Testis (tissue), 5 donors: ENCODE measurements at places on chromosomes 5 and 9.

DNA sequence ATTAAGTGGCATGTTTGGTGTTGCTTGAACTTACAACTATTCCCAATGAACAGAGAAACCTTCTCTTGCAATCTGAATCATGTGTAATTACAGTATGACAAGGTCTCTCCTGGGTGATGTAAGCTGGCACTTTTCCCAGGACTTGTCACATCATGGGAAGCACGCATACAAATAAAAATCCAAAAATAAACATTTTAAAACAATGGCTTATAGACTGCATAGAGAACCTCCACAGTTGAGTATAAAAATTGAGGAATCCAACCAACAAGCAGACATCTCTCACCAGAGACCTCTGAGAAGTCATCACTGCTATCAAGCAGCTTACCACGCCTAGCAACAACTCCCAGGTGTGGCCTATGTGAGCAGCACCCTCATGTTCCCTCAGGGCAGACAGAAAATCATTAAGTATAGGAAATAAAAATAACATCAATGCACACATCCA, 3.9 kb downstream of the MLLT3 start:
- DNase-seq: no peak

DNA sequence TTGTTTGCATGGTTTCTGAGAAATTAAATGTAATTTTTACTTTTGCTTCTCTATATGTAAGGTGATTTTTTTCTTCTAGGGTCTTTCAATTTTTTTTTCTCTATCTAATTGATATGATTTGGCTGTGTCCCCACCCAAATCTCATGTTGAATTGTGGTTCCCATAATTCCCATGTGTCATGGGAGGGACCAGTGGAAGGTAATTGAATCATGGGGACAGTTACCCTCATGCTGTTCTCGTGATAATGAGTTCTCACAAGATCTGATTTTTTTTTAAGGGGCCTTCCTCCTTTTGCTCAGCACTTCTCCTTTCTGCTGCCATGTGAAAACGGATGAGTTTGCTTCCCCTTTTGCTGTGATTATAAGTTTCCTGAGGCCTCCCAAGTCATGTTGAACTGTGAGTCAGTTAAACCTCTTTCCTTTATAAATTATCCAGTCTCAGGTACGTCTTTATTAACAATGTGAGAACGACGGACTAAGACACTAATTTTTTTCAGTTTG, 150.8 kb downstream of the MTRR start:
- DNase-seq: no peak

GRCh38 chr5:181281077-181281983, 20.4 kb upstream of the TRIM52 start:
- peak; percentile 73 for DNase-seq

- no peak for DNase-seq
Measured at GRCh38 chr5:65874241-65874640, 52.1 kb upstream of the ERBIN start.

DNA sequence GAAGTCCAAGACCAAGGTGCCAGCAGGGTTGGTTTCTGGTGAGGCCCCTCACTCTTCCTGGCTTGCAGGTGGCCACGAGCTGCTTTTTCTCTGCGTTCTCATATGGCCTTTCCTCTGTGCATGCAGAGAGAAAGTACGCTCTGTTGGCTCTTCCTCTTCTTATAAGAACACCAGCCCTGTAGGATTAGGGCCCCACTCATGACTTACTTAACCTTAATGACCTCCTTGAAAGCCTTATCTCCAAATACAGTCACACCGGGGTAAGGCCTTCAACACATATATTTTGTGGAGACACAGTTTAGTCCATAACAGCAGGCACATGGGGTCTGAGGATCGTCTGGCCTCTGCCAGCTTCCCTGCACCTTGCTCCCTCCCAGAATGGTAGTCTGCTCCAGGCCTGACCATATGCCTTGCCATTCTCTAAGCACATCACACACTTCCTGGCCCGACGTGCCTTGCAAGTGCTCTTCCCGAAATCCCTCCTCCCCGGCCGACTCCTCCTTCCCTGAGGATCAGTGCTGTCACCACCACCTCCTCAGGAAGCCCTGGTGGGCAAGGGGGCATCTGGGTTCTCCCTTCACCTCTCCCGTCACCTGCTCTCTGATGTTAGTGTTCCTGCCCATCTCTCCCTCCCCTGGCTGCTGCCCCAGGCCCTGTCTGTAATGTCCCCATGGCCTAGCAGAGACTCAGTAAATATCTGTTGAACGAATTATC, 200.7 kb downstream of the AOPEP start:
- DNase-seq: no peak

DNA sequence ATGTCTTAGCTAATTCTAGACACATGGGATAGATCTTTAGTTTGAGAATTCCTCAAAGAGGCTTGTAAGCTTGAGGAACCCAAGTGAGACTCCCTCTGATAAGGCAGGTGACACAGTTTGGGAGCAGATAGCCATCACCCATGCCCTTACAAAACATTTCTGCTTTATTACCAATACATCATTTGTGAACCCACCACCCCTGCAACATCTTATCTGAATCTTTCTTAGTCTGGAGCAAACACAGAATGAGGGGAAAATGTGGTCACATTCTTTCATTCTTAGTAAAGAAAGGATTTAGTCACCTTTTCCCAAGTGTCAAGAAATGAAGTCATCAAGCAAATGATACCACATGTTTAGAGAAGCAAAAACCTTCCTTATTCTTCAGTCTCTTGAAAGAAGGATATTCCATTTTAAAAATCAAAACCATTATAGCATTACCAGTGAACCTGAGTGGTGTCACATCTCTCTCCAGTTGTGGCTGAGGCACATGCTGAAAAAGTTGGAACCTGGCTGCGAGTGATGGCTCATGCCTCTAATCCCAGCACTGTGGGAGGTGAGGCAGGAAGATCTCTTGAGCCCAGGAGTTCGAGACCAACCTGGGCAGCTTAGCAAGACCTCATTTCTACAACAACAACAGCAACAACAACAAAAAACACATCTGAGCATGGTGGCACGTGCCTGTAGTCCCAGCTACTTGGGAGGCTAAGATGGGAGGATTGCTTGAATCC, 65.9 kb downstream of the PRKACG start:
- DNase-seq: no peak

DNA sequence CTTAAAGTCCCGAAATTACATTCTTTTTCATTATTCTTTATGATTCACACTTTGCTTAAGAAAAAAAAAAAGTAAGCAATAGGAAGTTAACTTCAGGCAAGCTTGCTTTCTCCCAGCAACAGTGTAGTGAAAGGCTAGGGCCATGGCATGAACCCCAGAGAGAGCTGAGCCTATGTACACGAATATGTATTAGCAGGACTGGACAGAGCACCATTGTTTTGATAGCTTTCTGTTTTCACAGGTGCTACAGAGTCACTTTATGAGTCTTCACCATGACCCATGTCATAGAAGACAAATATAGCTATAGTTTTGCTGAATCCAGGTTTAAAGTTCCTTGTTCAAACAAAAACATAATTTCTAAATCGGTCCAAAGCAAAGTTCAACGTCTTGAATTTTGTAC, 199.2 kb downstream of the ADAMTSL1 start:
- DNase-seq: no peak

- DNase-seq: no peak
Measured at GRCh38 chr5:88825584-88826315, 57.2 kb downstream of the MEF2C start.

DNA sequence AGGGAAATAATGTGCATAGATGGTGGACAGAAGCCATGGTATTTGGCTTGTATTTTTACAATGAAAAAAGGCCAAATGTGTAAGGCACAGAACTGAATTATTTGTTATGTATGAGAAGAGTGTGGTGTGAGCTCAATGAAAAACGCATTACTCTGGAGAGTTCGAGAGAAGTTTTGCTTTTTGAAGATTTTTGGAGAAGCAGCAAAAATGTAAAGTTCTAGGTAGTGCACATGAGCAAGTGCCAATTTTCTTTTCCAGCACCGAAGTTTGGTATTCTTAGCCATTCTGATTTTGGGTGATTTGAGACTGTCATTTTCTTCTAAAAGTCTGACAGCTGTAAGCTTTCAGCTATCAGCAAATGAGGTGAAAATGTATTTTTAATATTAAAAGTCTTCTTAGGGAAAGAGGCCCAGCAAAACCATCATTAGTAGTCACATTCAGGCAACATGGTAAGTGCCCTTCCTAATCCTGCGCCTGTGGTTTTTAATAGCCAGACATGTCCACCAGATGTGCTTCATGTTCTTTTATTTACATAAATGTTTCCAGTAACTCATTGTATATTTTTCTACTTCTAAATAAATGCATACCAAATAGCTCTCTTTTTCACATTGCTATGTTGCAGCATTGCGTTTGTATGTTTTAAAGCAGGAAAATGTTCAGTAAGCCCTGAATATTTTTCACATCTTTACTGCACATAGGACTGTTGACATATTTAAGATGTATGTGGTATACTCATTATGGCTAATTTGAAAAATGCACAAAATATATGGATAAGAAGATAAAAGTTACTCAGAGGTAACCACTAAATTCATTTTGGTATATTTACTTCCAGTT, 50.4 kb downstream of the RASGRF2 start:
- no peak for DNase-seq

- DNase-seq: no peak
Measured at GRCh38 chr9:101848485-101848919, 110.1 kb upstream of the GRIN3A start.

GRCh38 chr9:93979721-93980120, 24.6 kb upstream of the BARX1 start:
- DNase-seq: no peak

- no peak for DNase-seq
Measured at GRCh38 chr5:158852622-158853021, 247.1 kb downstream of the EBF1 start.

DNA sequence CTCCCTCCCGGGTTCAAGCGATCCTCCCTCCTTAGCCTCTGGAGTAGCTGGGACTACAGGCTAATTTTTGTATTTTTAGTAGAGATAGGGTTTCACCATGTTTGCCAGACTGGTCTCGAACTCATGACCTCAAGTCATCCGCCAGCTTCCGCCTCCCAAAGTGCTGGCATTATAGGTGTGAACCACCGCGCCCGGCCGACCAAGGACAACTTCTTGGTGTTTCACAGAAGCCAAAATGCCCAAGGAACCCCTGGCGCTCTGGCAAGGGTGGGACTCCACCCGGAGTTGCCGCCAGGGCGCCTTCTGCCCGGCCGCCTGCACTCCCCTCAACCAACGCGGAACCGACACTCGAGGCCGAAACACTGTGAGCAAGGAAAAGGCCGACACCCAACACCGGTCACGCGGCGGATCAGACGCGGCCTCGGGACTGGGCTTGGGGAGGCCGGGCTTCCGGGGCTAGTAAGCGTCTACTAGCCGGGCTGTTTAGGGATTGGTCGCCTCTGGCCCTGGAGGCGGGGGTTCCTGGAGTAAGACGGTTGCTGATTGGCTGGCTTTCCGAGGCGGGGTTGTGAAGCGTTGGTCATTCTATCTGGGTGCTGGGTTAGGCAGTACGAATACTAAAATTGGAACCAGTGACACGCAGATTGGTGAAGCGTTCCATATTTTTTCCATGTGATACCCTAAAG, 7.7 kb upstream of the CFAP157 start:
- peak; percentile 98 for DNase-seq

- no peak for DNase-seq
Measured at GRCh38 chr5:119412279-119413227, 39.7 kb upstream of the HSD17B4 start.

GRCh38 chr5:111706345-111706744, 50.6 kb downstream of the NREP start:
- DNase-seq: peak; percentile 21

DNA sequence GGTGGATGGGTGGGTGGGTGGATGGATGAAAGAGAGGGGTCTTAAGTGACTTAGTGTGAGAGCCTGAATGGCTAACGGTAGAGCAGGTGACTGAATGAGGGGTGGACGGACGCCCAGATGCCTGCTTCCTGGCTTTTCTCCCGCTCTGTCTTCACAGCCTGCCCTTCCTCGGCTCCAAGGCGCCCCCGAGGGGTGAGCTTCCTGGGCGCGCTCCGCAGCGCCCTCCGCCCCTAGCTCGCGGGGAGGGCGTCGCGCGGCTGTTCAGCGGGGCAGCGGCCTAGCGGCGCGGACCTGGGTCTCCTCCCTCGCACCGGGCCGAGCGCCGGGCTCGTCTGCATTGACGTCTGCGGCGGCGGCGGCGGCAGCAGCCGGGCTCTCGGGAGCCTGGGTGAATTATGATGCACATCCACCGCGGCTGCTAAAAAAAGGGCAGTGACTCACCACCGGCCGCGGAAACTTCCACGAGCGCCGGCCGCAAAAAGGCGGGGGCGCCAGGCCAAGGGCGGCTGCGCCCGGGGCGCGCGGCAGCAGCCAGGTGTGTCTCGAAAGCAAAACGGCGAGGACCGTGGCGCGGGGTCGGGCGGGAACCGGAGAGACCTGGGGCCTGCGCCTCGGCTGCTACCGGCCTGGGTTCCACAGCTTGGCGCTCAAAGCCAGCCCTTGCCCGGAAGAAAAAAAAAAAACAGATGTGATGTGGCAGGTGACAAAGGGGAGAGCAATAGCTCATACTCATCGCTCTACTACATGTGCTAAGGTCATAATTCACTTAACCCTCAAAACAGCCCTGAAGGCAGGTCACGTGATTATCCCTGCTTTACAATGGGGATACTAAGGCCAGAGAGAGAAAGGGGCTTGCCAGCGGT, 143.0 kb upstream of the ADRA1B start:
- DNase-seq: peak; percentile 78

GRCh38 chr9:38700695-38701094, 19.2 kb downstream of the FAM240B start:
- DNase-seq: no peak

GRCh38 chr9:113677569-113677968, 198.5 kb upstream of the ZNF618 start:
- no peak for DNase-seq

GRCh38 chr5:173283318-173284288, 44.6 kb downstream of the STC2 start:
- DNase-seq: peak; percentile 86

- DNase-seq: no peak
Measured at GRCh38 chr5:57532513-57533497, 50.2 kb upstream of the ACTBL2 start.

GRCh38 chr5:67187006-67187715, 9.4 kb downstream of the CD180 start:
- DNase-seq: no peak

- peak; percentile 68 for DNase-seq
Measured at GRCh38 chr9:13705918-13706317, 426.4 kb upstream of the MPDZ start.

DNA sequence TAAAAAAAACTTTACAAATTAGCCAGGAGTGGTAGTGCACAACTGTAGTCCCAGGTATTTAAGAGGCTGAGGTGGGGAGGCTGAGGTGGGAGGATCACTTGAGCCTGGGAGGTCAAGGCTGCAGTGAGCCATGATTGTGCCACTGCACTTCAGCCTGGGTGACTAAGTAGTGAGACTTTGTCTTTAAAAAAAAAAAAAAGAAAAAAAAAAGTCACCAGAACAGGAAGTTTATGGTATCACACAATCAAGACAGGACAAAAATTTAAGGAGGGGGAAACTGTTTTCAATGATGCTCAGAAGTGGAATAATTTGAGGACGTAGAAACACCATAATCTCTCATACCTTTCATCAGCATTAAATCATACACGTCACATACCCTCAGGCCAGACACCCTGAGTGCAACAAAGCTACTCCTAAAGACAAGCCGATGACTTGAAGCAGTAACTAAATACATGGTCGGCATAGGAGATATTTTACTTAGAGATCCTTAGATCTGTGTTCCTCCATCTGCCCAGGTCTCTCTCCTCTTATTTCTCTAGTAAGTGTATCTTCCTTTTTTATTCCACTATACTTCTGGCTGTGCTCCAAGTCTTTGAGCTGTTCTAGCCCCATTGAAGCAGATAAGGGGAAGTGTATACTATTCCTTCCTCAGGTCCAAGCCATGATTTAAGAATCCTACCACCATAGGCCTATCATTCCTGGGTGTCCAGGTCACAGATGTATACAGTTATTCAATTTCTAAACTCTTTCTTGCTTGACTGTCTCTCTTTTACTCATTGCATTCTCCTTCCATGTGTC, 91.3 kb upstream of the APC start:
- DNase-seq: no peak
